NB4 (cell line): ENCODE measurements at places on chromosomes 6 and 20.

DNA sequence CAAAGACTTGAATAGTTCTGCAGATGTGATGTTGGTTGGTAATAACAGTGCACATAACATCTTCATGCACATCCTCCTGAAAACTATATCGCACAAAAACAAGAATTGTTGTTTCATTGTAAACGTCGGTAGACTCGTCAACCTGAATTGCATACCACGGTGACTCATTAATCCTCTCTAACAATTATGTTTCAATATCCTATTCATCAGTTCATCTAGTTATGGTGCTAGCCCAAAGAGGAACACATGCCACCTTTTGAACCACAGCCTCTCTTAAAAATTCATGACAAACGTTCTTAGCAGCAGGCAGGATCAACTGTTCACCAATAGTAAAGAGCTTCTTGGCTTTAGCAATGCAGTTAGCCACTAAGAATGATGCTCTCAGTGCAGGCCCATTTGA is 25.0 kb downstream of the CRYBG1 start:
- DNase-seq = no peak

DNA sequence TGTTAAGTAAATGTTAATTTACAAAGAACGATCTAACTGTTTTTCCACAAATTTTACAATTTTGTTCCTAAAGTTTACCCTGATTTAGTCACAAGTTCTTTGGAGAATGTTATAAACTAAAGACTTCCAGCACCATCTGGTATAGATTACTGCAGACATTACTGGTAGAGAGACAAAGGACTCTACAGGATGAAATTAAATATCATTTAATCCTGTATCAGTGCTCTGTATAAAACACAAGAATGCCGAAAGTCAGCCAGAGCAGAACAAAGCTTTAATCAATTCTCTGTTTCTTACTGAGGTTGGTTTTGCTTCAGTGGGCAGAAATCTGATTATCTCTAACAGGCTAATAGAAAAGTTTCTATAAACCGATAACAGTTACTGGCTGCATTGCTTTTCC is 763.6 kb downstream of the TENT5A start:
- DNase-seq = no peak

GRCh38 chr6:88609983-88610382 is 353.4 kb downstream of the RNGTT start:
- no peak for DNase-seq

DNA sequence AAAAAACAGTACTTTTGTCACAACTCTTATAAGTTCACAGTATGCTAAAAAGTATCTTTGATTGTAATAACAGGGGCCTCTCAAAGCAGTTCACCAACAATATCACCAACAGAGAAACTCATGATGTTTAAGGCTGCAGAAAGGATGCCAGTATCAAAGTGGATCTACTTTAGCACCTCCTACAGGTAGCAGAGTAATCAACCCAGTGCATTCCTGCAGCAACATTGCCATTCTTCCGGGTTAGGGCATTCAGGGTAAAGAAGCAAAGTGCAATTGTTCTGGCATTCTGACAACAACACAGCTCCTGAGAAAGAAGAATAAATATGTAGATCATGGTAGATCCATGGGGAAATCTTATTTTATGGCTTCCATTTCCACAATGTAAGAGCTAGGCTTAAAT is 7.6 kb upstream of the SLC17A4 start:
- no peak for DNase-seq
